ENCODE measurements at places on chromosomes 2 and 18.

DNA sequence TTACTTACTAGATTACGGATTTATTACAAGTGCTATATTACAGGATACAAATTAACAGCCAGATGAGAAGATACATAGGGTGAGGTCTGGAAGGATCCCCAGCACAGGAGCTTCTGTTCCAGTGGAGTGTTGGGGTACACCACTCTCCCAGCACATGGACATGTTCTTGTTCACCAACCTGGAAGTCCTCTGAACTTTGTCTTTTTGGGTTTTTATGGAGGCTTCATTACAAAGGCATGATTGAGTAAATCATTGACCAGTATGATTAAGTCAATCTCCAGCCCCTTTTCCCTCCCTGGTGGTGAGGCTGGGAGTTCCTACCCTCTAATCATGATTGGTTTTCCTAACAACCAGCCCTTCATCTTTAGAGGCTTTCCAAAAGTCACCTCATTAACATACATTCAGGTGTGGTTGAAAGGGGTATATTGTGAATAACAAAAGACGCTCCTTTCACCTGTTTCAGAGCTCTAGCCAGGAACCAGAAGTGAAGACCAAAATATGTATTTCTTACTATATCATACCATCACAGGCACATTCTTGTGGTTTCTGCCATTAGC is 38.3 kb downstream of the APLF start:
- no peak for DNase-seq

- DNase-seq: no peak
These were observed 63.4 kb upstream of the PEX13 start for GRCh38 chr2:60954139-60954538.

GRCh38 chr2:39069136-39069515 is 51.7 kb downstream of the SOS1 start:
- no peak for DNase-seq

DNA sequence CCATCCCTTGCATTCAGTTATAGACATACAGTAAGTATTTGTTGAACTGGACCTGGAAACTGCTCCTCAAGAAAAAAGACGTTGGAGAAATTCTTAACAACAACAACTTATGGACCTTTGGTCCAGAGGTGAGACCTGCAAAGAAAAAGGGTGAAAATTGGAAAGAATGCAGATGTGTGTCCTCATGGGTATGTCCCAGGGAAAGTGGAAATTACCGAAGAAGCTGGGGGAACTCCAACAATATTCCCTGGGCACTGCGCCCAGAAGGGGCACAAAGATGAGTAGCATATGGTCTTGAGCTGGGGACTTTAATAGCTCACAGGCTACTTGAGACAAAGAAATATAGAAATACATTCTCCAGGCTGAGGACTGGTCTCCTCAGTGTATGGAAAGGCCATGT is 35.5 kb upstream of the YWHAQ start:
- DNase-seq: no peak

GRCh38 chr2:1864981-1865421 is 120.7 kb upstream of the PXDN start:
- no peak for DNase-seq

DNA sequence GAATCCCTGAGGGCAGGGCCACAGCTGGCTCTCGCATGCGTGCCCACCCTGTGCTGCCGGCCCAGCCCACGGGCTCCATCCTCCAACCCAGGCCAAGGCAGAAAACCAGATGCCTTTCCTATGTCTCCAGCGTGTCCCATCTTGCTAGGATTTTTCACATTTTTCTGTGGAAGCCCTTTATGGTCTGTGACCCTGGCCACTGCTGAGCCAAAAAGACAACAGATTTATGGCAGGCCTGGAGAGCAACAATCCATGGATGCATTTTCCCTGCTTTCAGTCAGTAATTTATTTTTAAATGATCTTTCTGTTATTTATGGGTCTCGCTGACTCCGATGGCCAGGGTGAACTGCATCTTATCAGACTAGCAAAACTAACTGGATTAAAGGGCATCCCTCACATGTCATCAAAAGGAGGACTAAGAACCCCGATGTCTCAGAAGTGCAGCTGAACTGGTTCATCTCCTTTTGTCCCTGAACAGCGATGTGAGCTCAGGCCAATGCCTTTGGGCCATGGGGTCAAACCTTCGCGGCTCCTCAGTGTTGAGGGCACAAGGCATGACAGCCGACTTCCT is 346.0 kb downstream of the CYRIA start:
- DNase-seq: no peak

- DNase-seq: no peak
These were observed 61.7 kb upstream of the TEX51 start for GRCh38 chr2:126836761-126837679.

DNA sequence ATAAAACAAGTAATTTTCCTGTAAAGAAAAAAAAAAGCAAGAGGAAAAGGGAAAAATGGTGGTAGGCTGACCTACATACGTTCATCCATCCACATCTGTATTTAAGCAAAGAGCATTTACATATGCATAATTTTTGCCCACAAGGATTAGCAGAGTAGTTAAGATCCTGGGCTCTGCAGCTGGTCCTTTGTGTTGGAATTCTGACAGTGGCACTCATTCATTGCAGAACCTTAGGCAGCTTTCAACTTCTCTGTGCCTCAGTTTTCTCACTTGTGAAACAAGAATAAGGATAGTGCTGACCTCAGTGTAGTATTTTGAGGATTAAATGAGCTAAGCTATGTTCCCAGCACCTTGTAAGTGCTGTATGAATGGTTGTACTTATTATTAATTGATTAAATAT is 211.3 kb downstream of the ARL4C start:
- DNase-seq: no peak

DNA sequence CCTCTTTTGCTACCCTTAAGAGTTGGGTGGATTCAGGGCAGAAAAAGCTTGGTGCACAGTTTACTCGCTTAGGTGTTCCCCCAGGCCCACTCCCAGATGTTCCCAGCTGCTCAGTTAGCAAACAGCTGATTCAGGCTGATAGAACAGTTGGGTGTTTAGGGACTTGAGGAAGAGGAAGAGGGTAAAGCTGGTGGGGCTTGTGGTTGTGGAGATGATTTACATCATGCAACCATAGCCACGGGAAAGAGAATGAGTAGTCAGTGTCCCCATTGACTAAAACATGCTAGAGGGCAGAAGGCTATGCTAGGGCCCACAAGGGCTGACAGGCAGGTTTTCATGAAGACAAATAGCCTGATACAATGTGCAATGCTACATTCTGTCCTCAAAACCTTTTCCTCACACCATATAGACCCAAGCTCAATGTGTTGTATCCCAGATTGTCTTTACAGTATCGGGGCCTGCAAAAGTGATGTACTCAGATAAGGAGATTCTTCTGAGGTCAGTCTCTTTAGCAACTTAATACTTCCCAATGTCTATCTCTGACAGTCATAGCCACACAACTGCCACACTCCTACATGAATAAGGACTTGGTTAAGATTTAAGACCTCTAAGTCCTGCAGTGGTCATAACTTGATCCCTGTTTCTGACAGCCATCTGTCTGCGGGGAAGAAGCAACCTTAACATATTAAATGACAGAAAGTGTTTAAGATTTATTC is 15.6 kb downstream of the COLEC12 start:
- no peak for DNase-seq

GRCh38 chr2:102436323-102436722 is 13.4 kb downstream of the IL18RAP start:
- DNase-seq: no peak

DNA sequence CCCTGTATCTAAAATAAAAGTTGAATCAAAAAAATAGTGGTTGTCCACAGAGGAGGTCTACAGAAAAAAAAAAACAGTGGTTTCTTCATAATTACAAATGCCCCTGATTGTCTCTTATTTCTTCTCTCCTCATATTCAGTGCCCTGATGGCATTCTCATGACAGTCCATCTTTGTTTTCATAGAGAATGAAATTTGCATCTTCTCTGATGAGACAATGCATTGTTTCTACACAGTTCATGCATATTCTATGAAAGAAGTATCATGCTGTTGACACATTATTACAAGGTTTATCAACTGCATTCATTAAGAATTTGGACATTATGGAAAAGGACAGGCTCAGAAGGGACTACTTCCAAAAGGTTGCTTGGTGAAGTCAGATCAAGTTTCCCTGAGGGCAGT is 59.5 kb downstream of the LHCGR start:
- no peak for DNase-seq

DNA sequence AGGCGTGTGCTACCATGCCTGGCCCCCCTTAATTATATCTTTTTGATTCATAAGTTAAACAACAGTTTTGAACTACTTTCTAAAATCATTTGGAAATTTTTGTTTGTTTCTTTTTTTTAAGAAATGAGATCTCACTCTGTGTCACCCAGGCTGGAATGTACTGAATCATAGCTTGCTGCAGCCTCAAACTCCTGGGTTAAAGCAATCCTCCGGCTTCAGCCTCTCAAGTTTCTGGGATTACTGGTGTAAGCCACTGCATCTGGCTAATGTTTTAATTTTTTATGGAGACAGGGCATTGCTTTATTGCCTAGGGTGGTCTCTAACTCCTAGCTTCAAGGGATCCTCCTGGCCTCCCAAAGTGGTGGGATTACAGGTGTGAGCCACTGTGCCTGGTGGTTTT is 71.5 kb downstream of the BABAM2 start:
- DNase-seq: no peak

- DNase-seq: no peak
These were observed 20.8 kb downstream of the COPS7B start for GRCh38 chr2:231807020-231807419.

DNA sequence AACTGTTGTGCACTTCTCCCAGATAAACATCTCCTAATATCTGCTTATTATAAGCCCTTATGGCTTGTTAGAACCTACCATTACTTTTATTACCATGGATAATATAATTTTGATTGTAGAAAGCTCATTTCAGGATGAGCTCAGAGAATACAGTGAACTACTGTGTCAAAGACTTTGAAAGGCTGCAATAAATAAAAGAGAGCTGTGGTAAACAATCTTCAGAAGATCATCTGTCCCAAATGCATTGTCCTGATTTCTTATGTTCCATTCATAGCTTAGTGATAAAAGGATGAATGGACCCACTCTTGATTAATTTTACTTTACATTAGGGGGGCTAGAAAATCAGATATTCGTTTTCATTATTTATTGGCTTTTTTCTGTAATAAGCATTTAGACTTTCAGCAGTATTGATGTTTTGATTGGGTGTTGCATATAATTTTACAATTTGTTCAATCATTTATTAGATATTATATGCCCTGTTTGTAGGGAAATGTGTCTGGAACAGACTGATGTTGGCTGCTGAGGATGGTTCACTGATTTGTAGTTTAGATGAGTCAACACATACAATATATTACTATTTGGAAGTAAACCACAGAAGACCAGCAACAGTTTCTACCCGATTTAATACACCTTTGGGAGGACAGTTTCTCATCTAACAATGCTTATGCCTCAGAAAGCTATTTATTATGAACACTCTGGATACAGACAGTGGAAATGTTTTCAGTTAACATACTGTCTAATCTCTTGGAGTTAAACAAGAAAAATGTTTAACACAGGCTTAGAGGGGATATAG is 147.2 kb downstream of the TMEFF2 start:
- DNase-seq: no peak

DNA sequence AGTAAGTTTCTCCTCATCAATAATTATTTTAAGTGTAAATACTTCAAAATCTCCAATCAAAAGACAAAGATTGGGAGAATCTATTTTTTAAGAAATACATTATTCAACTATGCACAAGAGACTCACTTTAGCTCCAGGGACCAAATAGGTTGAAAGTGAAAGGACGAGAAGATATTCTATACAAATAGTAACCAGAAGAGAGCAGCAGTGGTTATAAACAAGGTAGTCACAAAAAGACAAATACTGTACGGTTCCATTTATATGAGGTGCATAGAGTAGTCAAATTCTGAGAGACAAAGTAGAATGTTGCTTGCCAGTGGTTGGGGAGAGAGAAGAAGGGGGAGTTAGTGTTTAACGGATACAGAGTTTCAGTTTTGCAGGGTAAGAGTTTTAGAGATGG is 69.8 kb downstream of the POU3F3 start:
- no peak for DNase-seq

DNA sequence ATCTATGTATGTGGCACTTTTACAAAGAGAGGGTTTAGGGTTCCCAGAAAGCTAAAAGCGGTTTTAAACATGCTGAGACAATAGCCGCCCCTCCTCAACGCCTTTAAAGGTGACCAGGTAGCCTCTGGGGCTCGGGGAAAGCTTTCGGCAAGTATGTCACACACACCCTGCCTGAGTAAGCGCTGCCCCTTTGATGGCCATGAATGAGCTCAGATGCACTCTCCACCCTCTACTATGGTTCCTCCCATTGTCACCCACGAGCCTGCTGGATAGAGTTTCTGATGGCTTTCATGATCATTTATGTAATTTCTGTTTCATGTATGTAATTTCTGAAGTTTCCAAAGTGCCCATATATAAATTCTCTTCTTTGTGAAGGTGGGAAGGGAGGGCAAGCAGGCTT is 44.1 kb upstream of the GRHL1 start:
- no peak for DNase-seq

GRCh38 chr2:199457147-199458008 is at the start of gene SATB2:
Gene SATB2 (minus strand): TSS chr2:199457939. CDS start chr2:199456037, 1,902 bp downstream.
- no peak for DNase-seq

- DNase-seq: no peak
These were observed 14.8 kb downstream of the ZAP70 start for GRCh38 chr2:97728091-97728731.

DNA sequence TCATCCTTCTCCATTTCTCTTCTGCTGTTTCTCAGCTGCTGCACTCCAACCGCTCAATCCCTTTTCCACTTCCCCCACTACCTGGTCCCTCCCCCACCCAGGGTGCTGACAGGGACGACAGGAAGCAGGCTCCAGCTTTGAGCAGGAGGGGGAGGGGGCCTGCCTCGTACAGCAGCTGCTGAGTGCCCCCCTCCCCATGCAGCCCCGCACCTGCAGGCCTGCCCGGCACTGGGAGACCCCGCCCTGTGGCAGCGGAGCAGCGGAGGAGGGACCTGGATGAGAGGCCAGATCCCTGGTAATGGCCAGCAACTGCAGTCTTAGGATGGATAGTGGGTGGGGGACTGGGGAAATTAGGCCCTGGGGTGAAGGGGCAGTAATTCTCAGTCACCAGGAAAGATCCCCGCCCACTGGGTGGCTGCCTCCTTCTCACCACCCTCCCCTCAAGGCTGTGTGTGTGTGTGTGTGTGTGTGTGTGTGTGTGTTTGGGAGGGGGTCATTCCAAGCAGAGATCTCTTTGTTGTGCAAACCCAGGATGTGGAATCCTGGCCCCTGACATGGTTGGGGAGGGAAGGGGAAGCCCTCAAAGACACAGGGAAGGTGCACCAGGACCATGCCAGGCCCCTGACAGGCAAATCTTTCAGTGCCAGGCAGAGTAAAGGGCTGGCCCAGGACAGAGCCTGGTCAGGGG is 6.8 kb upstream of the CRYBA2 start:
- no peak for DNase-seq

- no peak for DNase-seq
These were observed 167.2 kb upstream of the REV1 start for GRCh38 chr2:99656994-99657393.

DNA sequence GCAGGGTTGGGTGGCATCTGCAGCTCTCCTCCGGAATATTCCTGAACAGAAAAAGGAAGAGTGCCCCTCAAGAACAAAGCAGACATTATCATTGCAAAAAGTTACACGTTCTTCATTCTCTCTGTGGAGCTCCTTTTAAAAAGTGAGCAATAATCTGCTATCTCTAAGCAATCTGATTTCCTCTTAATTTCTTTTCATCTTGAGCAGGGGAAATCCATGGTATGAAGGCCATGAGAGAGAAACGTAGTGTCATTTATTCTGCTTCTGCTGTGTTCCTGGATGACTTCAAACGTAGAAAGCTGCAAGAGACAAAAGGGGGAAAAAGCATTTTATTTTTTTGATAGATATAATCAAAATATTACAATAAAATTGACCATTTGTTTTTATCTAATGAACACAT is 16.9 kb downstream of the SMIM21 start:
- DNase-seq: no peak

- DNase-seq: no peak
These were observed 460.1 kb upstream of the SALL3 start for GRCh38 chr18:78519394-78520062.

GRCh38 chr2:111946294-111947114 is 48.1 kb downstream of the MERTK start:
- no peak for DNase-seq

Measured in caudate nucleus (tissue), 63 donors.